Stimulated activated CD8-positive, alpha-beta memory T cell treated with anti-CD3 and anti-CD28 coated beads, Interleukin-4, amount 100 ng/mL, for 1 hour (primary cell): ENCODE measurements at places on chromosomes 12 and 14.
A peak's percentile ranks its signal among the peaks of the same experiment; 100 is the strongest.

GRCh38 chr14:83312511-83312910 lies 1778.9 kb upstream of the SEL1L start:
- DNase-seq: no peak

GRCh38 chr12:107788690-107789458 lies 14.4 kb downstream of the ASCL4 start:
- no peak for DNase-seq

DNA sequence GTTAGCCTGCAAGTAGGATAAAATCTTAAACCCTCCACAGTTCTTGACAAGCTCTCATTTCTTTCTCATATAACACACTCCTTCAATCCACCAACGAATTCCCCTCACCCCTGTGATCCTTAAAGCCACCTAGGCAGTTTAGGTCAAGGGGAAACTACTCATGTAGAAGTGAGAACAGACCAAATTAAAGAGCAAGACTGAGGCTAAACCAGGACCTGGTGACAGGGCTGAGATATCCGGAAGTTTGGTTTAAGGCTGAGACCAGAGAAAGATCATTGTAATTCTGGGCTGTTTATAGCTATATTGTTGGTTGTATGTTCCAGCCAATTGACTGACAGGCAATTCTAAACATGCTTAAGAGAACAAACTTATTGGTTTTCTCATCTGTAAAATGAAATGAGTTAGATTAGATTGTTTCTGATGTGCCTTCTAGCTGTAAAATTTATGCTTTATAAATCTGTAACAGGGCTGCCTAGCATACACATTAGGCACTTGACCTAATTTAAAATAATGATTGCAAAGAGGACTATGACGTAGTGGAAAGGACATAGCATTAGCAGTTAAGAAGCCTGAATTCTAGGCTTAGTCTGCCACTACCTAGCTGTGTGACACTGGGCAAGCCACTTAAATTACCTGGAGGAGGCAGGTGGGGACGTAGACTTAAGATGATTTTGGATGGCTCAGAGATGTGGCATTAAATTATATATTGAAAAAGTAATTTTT lies 53.9 kb upstream of the PTGR2 start:
- DNase-seq: no peak

- DNase-seq: no peak
Observed at GRCh38 chr14:53367644-53368026, 214.5 kb upstream of the DDHD1 start.

DNA sequence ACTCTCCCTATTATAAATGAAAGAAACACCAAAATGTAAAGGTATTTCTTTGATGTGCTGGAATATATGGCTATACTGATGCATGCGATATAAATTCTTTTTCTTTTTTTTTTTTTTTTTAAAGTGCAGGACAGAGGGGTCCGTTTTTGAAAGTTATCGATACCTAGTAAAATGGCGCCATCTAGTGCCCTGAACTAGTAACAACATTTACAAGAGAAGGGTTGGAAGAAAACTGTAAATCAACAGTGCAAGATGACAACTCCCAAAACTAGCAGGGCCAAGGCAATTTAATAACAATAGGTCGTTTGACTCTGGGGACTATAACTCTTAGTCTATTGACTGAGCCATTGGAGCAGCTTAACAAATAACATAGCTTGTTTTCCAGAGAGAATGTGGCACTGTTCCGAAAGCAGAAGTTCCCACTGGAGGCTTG lies 137.7 kb downstream of the SPTSSA start:
- DNase-seq: no peak

DNA sequence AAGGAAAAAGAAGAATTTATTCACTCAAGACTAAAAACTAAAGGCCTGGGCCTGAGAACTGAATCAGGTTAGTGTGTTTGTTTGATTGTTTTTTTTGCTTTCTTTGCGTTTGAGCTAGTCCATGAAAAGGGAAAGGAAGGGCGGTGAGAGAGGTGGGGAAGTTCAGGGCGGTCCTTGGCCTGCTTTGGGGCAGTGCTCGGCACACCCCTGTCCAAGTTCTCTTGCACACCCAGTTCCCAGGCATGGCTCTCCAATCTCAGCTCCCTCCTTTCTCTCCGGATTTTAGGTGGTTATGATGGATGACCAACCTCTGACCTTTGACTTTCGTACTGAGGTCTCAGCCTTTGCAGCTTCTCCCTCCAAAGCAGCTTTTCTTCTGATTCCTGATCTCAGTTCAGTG lies 11.3 kb downstream of the COA8 start:
- no peak for DNase-seq

- DNase-seq: no peak
Observed at GRCh38 chr12:120412421-120412820, 25.5 kb upstream of the COX6A1 start.

DNA sequence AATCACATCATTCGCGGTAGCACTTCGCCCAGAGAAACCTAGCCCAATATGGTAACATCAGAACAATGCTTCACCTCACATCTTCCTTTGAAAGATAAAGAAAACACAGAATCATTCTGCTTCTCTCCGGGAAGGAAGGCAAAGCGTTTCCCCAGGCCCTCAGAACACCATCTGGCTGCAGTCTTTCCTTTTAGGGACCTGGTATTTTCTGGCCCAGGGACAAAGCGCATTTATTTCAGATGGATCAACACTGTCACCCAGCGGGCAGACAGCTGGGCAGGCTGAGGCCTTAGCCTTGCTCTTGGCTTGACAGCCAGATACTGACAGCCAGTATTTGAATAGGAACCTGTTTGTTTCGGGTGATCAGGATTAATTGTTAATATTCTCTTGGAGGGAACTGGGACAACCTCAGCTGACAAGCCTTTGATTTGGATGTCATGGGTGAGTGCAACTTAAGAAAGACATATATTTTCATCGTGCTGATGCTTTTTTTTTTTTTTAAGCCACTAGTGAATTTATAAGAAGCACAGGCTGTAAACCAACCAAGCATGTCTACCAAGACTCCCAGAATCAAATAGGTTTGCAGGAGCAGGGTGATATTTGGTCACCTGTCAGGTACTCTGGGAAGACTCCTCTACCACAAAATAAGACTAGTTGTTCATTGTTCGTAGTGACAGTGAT lies 118.9 kb downstream of the VEZT start:
- DNase-seq: no peak

GRCh38 chr12:89858718-89859117 lies 150.1 kb upstream of the ATP2B1 start:
- DNase-seq: no peak

- no peak for DNase-seq
Observed at GRCh38 chr12:32115404-32116104, 8.9 kb downstream of the BICD1 start.

DNA sequence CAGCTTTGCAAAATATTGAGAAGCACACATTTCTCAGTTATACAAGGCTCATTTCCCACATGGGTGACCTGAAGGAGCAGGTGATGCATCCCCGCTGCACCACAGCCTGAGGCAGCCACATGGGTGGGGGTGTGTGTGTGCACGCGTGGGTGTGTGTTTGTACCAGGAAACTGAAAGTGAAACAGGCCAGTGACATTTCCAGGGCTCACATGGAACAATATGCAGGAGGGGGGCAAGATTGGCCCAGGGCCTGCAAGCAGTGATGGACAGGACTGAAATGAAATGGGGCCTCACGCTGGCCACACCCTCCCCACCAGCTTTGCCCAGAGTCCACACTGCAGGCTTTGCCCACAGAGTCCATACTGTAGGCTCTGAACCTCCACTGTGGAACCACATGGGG lies 154.2 kb upstream of the PARP11 start:
- peak; percentile 6 for DNase-seq

DNA sequence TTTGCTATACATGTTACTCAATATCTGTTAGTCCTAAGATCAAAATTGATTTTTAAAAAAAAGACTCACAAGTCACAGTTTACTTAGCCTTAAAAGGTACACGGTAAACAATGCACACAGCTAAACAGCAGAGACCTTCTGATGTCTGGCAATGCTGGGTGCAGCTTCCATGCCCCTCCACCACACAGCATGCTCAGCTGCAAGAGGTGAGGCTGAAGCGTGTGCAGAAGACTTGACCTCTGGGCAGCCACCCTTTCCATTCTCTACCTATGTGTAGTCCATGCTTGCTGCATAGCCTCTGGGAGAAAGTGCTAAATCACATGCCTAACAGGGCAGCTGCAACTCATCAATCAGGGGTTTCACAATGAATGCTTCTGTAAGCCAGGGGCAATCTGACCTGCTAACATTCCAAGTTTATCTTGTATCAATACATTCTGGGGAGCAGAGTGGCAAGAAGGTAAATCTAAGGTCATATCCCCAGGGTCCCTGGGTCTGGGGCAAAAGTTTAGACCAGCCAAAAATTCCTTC lies 44.5 kb upstream of the AMN1 start:
- DNase-seq: no peak

DNA sequence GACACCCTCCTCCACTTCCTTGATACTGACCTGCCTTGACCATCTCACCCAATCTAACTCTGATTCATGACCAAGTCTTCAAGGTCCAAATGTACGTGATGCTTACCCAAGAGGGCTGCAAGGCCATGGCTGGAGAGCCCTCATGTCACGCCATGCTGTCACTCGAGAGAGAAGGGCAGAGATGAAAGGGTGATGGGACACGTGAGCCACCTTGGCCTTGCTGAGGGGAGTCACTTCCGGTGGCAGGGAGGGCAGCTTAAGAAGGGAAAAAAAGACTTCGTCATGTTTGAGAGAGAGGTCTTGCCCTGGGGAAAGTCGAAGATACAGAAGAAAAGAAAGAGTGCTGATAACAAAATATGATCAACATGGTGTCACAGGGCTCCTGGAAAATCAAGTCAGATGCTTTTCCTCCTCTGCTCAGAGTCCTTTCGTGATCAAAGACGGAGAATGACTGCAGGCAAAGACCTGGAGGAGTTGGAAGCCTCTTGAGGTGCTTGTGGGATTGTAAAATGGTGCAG lies 3.3 kb upstream of the SCARB1 start:
- DNase-seq: no peak

DNA sequence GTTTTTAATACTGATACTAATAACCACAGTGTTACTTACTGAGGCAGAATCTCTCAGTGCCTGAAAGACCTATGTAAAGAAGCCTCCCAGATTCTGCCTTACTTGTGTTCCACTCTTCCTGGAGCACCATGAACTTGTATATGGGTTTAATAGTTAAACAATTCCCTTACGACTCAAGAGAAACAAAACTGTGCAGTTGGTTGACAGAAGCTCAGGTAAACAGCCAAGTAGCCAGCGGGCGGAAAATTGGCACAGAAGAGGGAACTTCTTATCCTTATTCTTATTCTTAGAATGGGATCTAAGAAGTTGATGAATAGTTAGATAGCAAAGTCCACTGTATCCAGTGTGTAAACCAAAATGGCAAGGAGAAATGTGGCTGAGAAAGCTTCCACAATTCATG lies 22.7 kb upstream of the MAGOHB start:
- DNase-seq: no peak

- DNase-seq: no peak
Observed at GRCh38 chr12:132345561-132346200, 16.3 kb upstream of the GALNT9 start.

DNA sequence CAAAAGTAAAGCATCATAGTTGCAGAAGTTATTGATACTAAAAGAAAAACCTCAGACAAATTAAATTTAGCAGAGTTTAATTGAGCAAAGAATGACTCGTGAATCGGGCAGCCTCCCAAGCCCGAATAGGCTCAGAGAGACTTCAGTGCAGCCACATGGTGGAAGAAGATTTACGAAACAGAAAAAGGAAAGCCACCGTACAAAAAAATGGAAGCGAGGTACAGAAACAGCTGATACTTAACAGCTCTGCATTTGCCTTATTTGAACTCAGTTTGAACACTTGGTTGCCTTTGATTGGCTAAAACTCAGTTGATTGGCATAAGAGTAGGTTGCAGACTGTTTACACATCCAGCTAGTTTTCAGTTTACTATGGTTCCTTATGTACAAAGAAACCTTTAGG lies 12.9 kb downstream of the TTC9 start:
- DNase-seq: no peak

GRCh38 chr12:94705676-94706075 lies 55.3 kb upstream of the TMCC3 start:
- no peak for DNase-seq

- peak; percentile 16 for DNase-seq
Observed at GRCh38 chr12:31117203-31118011, 43.7 kb downstream of the DDX11 start.

DNA sequence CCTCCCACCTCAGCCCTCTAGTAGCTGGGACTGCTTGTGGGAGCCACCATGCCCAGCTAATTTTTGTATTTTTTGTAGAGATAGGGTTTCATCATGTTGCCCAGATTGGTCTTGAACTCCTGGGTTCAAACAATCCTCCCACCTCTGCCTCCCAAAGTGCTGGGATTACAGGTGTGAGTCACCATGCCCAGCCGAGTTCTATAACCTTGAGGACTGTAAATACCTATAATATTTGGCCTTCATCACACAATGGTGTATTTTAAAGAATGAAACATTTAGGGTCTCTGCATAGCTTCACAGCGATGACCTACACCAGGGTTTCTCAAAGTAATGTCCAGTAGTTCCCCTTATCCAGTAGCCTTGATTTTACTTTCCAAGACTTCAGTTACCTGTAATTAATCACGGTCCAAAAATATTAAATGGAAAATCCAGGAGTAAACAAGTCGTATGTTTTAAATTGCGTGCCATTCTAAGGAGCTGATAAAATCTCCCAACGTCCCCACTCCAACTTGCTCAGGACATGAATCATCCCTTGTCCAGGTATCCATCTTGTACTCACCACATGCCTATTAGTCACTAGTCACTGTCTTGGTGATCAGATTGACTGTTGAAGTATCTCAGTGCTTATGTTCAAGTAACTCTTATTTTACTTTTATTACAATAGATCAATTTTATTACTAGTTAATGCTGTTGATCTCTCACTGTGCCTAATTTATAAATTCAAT lies 368.2 kb downstream of the BTG1 start:
- DNase-seq: no peak

DNA sequence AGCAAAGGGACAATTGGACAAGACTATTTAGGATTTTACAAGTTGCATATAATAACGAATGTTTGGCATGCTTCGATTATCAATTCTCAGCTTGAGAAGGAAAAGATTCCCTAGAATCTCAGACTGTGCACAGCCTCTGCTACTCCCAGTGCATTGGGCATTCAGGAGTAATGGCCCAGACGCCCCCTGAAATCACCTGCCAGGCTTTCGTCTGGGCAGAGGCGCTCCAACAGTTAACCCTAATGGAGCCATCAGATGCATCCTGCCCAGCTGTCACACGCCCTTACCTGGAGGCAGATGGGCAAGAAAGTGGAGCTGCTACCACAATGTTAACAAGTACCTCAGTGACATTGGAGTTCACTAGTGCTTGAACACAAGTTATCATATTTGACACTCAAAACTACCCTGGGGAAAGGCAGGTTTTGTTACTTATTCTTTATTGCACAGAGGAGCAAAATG lies 927 bp upstream of the LRP6 start:
- DNase-seq: no peak

GRCh38 chr12:34249271-34249670 lies 227.0 kb downstream of the ALG10 start:
- no peak for DNase-seq
